Fibroblast of skin of left quadriceps (primary cell): ENCODE measurements at places on chromosomes 3 and 15.
A peak's percentile ranks its signal among the peaks of the same experiment; 100 is the strongest.

GRCh38 chr3:43858294-43858701 lies 167.6 kb downstream of the ABHD5 start:
- no peak for DNase-seq

- no peak for DNase-seq
These were observed 143.2 kb upstream of the PRICKLE2 start for GRCh38 chr3:64368257-64369020.

DNA sequence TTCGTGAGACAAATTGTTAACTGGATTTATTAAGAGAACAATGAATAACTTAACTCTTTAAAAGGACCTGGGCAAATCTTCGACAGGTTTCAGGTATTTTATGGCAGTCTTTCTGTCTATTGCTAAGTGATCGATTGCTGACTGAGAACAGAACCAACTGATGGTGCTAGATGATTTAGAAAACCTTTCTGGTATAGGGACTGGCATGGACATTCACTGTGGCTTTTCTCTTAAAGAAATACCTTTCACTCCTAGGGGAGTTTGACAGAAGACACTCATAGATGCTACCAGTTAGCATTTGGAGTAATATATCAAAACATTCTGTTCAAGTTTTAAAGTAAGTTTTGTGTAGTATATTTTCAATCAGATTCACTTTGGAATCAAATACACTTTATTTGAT lies 654 bp downstream of the PPARG start:
- DNase-seq = no peak

DNA sequence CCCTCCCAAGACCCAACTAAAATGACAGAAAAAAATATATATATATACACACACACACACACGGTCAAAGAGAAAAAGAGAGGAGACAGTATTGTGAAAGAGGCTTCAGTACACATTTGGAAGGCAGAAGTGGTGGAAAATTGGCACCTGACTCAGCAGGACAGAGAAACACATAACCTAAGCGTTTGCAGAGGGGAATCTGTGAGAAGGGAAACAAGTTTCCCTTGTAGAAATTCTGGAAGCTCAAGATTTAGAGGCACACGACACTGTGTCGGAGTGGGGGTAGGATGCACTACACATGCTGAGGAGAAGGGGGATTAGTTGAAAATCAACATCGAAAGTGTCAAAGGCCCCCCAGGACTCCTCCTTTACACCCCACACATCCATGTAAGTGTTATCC lies 53.1 kb downstream of the PAK2 start:
- DNase-seq = no peak

DNA sequence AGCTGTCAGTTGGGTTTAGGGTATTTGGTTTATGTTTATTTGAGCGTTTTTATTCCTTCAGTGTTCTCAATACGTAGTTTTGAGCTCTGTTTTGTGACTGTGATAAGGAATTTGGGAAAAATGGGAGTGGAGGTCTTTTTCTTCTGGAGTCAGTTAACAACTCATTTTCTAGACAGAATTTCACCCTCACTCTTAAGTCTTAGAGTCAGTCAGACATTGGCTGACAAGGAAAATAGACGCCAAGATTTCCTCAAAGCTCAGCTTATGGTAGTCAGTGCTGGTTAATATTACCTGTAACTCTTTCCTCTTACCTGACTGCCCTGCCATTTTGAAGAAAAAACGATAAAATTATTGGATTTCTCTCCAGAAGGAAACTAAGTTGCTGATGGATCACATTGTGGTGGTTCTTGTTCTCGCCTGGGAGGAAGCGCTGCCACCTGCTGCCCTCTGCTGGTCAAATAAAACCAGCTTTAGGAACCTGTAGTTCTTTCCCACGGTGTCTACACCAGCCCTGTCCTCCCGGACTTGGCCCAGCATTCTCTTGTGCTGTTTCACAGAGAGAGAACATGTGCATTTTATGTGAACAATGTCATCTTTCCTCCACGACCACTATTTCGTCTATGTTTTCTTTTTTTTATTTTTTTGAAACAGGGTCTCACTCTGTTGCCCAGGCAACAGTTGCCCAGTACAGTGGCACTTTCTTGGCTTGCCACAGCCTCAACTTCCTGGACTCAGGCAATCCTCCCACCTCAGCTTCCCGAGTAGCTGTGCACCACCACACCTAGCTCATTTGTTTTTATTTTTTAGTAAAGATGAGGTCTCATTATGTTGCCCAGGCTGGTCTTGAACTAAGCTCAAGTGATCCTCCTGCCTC lies 41.4 kb upstream of the UMPS start:
- DNase-seq = peak; percentile 38

DNA sequence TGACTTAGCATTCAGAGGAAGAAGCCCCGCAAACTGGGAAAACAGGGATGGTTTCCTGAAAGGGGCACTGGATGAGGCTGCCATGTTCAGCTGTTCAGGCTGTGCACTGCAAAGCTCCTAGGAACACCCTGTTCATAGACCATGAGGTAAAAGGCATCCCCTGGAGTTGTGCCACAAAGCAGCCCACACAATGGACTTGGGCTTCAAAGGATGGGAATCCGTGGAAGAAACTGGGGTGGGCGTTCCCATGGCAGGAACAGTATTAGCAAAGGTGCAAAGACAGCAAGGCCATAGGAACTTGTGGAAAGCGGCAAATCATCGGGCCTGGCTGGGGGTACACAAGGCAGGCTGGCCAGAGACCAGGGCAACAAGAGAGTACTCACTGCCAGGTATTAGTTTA lies 8.9 kb downstream of the OXTR start:
- no peak for DNase-seq

DNA sequence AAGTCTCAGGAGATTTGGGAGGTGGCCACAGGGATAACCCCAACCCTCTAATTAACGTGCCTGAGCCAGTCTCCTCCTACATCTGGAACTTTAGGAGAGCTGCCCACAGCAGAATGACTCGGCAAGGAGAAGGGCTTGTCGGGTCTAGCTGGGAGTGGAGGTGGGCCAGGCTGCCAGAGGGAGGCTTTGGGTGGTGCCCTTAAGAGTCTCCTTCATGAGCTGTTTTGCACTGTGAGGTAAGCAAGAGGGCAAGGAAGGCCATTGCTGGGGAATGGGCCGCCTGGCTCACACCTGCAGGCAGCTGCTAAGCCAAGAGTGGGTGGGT lies 3.6 kb upstream of the TNK2 start:
- DNase-seq = no peak

DNA sequence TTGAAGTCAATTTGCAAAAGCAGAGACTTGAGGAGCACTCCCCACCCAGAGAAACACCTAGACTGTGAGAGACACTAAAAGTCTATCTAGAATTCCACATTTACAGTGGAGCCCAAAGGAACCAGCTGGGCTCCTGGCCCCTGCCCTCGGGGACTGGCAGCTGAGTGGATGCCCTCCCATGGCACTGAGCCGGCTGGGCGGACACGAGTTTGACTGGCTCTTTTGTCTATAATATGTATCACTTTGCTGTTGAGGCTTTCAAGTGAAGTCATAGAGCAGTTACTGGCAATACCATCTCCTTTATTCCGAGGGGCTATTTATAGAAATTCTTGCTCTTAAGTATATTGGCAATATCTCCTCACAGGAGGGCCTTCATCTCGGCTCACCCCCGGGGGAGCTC lies 65.8 kb upstream of the TNFAIP8L3 start:
- no peak for DNase-seq

GRCh38 chr3:14452740-14453710 lies 50.6 kb downstream of the SLC6A6 start:
- peak; percentile 91 for DNase-seq

- no peak for DNase-seq
These were observed 335.9 kb downstream of the THSD4 start for GRCh38 chr15:71451130-71451529.

GRCh38 chr3:52293491-52294319 lies 6.1 kb downstream of the GLYCTK start:
- no peak for DNase-seq

- no peak for DNase-seq
These were observed 14.3 kb downstream of the PLA2G4B start for GRCh38 chr15:41852736-41853590.

DNA sequence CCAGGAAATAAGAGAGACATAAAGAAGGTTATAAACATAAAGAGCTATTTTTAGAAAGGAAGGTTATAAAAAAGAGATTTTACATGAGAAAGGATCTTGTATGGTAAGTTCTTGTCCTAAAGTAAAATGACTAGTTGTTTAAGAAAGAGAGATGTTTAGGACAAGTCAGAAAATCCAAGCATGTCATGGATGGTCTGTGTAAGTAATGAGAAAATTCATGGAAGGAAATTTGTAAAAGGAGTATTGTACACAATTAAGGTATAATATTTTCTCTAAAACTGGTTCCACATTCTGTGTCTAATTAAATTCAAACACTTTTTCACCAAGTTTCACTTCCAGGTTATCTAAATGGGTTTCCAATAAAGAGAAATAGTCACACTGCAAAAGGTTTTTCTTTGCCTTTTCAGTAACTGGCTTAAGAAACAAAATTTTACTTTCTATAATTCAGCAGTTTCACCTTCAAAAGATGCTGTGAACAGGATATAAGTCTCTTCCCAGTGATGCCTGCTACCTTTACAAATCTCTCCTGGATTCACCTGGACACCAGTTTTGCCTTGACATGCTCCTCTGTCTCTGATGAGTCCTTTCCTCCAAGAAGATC lies 455.7 kb downstream of the ZIC1 start:
- DNase-seq = no peak

DNA sequence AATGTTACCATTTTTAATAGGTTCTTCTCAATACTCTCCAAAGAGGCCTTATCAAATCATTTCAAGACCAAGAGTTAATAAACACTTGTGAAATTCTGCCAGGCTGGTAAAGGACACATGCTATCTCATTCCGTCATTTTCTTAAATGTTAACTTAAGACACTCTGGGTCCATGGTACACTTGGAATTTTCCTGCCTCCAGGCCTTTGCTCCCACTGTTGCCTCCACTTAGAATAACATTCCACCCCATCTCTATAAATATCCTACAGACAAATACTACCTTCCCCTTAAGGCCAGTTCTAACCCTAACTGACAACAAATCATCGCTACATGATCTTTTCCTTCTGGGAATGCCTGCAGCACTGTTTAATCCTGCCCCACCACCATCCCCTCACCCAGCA lies 24.1 kb downstream of the MAGI1 start:
- DNase-seq = no peak

DNA sequence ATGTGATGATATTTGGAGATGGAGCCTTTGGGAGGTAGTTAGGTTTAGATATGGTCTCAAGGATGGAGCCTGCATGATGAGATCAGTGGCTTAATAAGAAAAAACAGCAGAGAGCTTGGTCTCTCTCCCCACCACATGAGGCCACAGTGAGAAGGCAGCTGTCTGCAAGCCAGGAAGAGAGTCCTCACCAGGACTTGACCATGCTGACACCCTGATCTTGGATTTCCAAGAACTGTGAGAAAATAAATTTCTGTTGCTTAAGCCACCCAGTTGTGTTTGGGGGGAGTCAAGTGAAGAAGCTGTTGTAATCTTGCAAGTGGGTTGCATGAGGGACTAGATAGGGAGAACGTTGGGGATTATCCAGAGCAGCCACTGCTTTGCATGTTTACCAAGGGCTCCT lies 62.3 kb upstream of the TNFAIP8L3 start:
- no peak for DNase-seq
